ENCODE measurements at places on chromosomes 12 and 14. TPM values are rescaled to one million over a fixed set of nuclear protein-coding genes. Genes with fewer than 3 reads are reported as not detected.

Gene FGD6
- total RNA-seq, result 0.41 TPM

DNA sequence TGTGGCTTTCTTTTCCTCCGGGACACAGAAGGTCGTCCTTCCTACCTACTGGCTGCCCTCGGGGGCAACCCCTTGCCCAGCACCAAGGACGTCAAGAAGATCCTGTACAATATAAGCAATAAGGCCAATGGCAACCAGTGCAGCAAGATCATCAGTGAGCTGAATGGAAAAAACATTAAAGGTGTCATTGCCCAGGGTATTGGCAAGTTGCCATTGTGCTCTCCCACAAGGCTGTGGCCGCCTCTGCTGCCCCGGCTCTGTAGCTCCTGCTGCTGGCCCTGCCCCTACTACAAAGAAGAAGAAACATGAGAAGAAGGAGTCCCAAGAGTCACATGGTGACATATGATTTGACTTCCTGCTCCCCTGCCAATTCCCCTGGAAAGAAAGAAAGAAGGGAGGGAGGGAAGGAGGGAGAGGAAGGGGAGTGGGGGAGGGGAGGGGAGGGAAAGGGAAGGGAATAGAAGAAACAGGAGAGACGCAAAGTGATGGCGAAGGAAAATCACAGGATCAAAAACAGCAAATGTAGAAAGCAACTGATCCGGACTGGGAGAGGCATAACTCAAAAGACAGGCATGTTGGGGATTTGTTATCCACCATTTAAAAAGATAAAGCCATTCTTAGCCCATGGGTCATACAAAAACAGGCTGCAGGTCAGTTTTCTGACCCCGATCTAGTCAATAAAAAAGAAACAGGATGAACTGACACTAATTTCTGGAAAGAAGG, 61.3 kb upstream of the RESF1 start:
- DNase-seq, result peak; percentile 56

DNA sequence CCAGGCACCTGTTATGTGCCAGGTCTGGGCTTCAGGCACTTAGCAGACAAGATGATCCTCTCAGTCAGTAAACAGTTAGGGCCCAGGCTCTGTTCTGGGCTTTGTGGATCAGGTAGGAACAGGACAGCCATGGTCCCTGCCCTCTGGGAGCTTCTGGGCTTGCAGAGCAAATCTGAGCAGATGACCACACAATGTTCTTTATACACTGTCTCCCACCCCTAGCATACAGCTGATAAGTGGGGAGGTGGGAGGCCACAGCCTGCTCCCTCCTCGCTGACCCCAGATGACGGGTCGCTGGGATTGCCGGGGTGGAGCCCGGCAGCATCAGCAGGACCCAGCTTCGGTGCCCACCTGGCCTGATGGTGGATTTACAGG, 53.1 kb upstream of the RIN3 start:
- DNase-seq, result no peak

DNA sequence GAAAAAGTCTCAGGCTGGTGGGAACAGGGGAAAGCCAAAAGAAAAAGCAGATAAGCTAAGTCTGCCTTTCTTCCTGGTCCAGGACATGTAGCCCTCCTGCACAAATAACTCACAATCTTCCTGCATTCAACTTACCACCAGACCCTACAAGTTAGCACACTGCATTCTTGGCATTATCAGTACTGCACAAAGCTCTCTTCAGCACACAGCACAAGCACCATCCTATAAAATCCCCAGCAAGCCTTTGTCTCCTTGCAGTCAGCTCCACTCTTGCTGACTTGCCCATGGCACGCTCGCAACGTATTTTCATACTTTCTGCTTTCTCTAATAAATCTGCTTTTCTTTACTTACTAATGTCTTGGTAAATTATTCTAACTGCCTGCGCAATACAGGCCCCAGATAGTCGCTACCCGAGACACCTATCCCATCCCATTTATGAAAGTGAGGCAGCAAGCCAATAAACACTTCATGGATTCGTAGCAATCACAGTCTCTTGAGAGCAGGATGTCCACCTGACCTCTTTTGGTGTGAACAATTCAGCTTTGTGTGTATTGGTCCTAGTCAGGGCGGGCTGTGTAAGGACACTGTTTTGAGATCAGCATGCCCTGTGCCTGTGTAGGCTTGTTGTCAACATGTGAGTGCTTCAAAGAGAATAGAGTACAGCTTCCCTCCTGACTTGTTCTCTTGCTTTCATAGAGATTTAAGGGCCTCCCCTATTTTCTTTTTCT, 49.0 kb downstream of the TMEM117 start:
- no peak for DNase-seq

Gene INHBC
- not detected for total RNA-seq

Gene CPM
- total RNA-seq, result 5.8 TPM

GRCh38 chr12:52280319-52280795, 5.9 kb downstream of the KRT86 start:
- no peak for DNase-seq

DNA sequence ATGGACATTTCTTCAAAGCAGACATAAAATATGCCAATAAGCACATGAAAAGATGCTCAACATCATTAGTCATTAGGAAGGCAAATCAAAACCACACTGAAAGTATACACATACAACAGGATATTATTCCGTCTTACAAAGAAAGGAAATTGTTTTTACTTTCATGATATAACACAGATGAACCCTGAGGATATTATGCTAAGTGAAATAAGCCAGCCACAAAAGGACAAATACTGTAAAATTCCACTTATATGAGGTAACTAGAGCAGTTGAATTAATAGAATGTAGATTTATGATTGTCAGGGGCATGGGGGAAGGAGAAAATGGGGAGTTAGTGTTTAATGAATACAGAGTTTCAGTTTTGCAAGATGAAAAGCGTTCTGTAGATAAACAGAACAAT, 4.2 kb downstream of the ACYP1 start:
- no peak for DNase-seq

DNA sequence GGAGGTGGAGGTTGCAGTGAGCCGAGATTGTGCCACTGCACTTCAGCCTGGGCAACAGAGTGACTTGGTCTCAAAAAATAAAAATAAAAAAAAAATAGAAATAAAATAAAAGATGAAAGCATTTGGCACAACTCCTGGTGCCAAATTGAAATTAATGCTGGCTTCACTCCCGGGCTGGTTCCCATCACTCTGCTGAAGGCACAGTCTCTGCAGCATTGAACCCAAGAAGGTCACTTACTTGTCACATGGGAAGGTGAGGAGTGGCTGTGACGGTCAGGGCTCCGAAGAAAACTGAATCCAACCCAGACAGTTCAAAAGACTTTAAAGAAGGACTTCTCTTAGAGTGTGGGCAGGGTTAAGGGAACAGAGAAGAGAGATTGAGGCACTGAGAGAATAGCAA, 10.5 kb upstream of the CCDC63 start:
- DNase-seq, result no peak

GRCh38 chr14:78316786-78317185, 146.6 kb downstream of the NRXN3 start:
- no peak for DNase-seq

DNA sequence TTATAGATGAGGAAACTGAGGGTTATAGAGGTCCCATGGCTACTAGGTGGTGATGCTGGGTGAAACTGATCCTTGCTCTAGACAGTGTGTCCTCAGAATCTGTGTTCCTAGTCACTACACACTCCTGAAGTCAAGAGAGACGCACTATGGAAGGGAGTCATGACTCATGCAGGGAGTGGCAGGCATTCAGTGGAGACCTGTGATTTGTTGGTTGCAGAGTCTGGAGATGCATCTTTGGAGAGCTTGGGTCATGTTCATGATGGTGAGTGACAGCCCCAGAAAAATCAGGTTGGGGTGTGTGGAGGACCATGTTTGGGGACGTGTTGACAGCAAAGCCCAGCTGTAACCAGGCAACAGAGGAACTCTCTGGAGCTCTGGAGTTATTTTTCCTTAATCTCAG, 38.0 kb upstream of the FBXO21 start:
- DNase-seq, result no peak

Gene TOMM20L
- total RNA-seq, result not detected

GRCh38 chr12:3186546-3187215, 109.5 kb downstream of the TSPAN9 start:
- peak; percentile 20 for DNase-seq

- DNase-seq, result no peak
These were observed 13.7 kb downstream of the TRMT61A start for GRCh38 chr14:103542605-103543088.

GRCh38 chr12:89075880-89076540, 276.3 kb downstream of the DUSP6 start:
- no peak for DNase-seq

Gene OR6C65
- not detected for total RNA-seq

GRCh38 chr14:23365732-23366425, 907 bp upstream of the EFS start:
- no peak for DNase-seq

DNA sequence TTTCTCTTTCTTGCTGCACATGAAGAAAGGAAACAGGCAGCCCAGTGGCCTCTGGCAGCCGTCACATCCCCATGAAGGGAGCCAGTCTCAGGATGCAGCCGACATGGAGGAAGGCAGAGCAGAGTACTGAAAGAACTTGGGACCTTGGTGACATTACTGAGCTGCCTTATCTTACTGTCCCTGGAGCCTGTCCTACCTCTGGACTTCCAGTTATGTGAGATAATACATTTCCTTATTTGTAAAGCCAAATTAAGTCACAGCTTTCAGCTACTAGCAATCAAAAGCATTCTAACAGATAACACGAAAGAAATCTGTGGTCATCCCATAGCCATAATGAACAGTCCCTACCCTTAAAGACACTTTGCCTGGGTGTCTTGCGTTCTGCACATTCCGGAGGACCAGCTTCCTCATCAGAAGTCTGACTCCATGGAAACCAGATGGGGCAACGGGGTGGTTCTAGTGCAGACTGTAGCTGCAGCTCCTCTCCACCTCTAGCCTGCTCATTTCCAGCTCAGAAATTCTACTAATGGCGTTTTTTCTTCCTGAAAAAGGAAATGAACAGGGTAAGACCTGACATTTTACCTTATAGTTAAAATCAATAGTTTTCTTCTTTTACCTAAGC, 7.8 kb upstream of the EGLN3 start:
- no peak for DNase-seq

DNA sequence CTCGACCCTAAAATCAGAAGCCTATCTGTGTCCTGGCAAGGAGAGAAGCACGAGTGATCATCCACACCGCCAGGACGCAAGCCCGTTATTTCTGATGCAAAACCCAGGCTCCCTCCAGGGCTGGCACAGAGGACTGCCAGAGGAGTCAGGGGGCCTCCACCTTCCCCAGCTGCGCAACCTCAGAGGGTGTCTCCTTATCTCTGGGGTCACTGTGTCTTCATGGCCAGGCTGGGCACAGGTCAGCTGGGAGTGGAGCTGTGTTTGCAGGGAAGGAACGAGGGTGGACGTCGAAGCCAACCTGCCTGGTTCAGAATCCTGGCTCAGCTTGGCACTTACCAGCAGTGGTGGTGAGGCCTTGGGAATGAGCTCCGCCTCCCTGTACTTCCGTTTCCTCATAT, 12.0 kb upstream of the SERPINA3 start:
- DNase-seq, result no peak

DNA sequence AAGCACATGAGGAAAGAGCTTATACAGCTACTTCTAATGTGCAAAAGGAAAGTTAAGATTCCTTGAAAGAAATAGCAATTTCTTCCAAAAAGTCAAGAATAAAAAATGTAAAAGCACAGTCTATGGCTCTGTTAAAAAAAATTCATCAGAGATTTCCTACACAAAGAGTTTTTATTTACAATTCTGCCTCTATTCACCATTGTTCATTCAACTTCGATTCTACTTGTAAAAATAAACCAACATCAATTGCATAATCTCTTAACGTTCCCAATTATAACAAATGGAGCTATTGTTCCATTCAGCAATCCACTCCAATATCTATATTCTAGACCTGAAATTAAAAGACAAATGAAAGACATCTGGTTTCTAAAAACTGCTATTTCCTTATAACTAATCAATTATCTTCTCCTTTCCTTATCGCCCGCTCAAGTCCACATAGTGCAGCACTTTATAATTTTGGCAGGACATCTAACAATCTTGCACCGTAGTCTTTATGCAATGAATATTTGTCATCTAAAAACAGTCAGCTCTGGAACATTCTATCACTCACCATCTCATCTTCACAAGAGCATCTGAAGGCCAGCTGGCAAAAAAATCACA, 6.2 kb downstream of the EIF2S3B start:
- DNase-seq, result no peak

DNA sequence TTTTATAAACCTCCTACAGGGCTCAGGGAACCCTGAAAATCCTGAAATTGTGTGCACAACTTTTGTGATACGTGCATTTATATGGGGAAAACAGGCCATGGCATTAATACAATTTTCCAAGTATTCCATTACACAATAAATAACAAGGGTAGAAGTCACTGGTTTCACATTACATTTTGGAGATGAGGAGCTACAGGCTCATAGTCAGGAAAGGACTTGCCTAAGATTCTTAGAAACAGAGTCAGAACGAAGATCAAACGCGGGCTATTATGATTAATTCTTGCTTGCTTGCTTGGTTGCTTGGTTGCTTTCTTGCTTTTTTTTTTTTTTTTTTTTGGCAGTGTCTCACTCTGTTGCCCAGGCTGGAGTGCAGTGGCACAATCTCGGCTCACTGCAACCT, 16.7 kb downstream of the NOS1 start:
- no peak for DNase-seq

Gene DCN
- not detected for total RNA-seq

DNA sequence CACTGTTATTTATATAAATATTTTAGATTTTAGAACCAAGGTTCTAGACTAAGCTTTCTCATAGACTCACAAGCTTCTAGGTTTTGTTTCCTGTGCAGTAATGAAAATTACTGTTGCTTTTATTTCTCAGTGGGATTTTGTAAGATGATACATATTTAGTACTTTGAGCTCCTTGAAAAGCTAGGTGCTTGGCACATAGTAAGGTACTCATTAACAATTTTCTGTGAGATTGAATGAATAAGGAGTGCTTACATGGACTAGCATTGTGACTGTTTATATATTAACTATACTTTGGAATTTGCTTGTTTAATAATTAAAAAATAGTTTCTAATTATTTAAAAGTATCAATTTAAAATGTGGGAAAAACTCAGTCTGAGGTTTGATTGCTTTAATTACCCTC, 85.7 kb downstream of the MIA2 start:
- DNase-seq, result no peak
